Inflammatory macrophage (primary cell): ENCODE measurements at places on chromosomes 6 and 20.

GRCh38 chr6:116370760-116371119 is at the start of gene DSE:
TSS of gene DSE (plus strand) at chr6:116370947. CDS start at chr6:116399251, 28,304 bp downstream.
- DNase-seq = peak; percentile 78

DNA sequence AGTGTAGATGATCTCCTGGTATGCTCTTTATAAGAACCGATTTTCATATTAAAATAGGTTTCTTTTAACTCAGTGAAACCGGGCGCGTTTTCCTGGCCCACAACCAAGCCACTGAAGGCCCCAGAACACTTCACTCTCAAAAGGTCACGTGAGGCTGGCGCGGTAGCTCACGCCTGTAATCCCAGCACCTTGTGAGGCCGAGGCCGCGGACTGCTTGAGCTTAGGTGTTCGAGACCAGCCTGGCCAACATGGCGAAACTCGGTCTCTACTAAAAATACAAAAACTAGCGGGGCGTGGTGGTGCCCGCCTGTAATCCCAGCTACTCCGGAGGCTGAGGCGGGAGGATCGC is 402 bp upstream of the TAF8 start:
- no peak for DNase-seq

DNA sequence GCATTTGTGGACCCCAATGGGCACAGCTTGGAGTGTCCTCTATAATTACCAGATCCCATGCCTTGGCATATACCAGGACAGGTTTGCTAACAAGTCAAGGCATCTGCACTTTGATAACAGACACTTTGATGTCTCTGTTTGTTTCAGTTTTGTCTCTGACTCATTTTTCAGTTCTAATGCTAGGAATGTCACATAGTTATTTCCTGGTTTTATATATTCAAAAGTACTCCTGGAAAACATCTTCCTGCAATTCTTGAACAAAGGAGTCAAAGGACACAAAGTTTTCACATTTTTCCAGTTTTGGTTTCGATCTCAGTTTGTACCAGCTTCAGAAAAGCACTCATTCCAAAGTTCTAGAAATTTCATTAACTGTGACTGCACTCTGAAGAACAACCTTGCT is 188.1 kb downstream of the FOXC1 start:
- no peak for DNase-seq

DNA sequence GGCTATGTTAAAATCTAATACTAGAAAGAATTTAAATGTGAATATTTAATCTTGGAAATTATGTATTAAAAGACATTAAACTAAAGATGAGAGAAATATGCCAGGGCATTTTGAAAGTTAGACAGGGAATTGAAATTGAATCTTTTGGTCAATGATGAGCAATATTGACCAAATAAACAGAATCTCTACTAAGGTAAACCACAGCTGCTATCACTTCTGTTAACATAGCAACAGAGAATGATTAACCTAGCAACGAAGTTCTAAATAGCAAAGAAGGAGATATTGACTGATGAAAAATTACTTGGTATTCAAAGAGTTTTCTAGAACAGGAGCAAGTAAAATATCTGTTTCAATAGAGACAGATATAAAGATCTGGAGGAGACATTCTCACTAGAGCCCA is 45.2 kb upstream of the RSPO3 start:
- DNase-seq = no peak

GRCh38 chr20:23011008-23011721 is 23.9 kb upstream of the SSTR4 start:
- DNase-seq = no peak

- DNase-seq = no peak
Measured at GRCh38 chr6:6932968-6933367, 174.8 kb upstream of the RREB1 start.

DNA sequence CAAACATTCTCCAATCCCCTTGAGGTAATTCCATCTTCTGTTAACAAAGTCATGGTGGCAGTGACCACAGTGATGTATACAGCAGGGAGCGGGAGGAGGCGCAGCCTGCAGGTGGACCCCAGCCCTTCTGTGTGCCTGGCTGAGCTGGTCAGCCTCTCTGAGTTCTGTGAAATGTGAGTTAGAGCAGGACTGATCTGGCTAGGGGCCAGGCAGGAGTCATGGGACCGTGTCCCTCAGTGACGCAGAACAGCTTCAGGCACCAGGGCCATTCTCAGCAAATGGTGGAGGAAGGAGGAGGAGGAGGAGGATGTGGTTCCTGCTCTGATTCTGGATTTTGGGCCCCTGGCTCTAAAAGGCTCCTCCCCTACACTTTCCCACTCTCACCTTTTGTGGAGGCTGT is 6.9 kb downstream of the PHACTR3 start:
- DNase-seq = no peak

DNA sequence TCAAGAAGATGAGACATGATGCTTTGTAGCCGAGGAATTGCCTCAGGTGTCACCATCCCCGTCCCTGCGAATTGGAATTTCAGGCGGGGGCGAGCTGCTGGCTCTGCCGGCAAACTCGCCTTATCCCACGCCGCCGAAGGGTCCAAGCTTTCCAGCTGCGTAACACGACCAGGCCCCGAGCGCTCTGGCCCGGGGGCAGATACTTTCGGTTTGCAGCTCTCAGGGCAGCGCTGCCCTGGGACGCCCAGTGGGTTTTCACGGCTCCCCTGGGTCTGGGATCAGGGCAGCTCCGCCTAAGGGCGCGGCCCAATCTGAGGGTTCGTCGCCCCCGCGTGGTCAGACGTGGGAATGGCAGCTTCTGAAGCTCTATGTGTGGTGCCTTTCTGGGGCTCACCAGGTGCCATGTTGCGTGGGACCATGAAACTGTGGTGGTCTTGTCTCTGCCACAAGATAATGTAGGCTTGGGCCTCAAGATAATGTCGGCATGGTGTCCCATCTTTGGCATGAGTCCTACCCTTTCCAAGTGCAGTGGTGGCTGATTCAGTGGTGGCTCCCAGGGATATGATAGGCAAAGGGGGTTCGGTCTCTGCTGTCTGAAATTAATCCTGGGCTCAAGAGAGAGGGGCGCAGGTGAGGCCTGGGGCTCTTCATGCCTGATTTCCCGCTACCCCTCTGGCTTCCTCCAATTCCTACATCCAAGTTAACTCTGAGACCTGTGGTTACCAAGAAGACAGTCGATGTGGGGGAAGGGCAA is 21.0 kb downstream of the PIGT start:
- DNase-seq = peak; percentile 91

DNA sequence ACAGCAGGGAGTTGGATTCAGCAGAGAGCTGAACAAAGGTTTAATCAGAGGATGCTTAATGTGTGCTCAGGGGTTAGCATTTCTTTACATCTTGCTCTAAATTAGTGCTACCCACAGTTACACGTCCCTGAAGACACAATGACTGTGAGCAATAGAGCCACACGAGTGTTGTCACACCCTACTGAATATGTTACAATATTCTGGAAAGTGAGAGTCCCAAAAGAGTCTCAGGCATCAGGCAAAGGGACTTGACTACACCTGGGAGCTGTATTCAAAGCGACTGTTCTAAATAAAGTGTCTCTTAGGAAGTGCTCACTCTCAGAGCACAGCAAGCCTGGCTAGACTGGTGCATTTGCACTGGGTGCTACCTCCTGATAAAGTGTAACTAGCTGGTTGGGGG is 108.7 kb downstream of the GRM4 start:
- no peak for DNase-seq

DNA sequence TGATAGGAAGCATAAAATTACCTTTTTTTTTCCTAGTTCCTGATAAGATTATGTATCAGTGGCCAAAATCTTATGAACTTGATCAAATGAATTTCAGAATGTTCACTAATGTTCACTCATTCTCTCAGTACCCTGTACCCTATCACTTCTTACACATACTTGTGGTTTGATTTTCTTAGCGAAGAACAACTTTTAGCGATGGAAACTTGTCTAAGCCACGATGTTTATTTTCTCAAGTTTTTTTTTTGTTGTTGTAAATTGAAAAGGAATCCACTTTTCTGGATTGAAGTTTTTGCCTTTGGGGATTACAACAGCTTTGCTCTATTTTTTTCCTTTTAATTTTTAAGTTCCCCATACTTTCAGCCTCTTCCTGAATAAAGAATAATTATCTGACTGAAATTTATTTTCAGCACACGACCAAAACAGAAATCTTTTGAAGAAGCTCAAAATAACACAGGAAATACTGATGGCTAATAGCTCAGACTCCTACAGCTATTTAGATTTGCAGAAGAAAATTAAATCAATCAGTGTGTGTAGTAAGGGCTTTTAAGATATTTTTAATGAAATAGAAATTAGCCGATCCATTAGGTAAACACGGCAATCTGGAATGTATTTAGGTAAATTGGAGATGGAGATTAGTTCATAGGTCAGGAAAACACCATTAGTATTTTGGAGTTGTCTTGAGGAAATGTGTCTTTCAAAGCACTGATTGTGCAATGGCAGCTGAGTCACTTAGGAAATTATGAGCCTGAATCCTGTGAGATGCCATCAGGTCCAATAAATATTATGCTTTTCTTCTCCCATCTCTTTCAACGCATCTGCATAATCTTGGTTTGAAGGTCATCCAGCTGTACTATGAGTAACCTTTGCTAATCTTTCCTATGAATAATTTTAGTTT is 217.5 kb downstream of the GJA1 start:
- peak; percentile 61 for DNase-seq

DNA sequence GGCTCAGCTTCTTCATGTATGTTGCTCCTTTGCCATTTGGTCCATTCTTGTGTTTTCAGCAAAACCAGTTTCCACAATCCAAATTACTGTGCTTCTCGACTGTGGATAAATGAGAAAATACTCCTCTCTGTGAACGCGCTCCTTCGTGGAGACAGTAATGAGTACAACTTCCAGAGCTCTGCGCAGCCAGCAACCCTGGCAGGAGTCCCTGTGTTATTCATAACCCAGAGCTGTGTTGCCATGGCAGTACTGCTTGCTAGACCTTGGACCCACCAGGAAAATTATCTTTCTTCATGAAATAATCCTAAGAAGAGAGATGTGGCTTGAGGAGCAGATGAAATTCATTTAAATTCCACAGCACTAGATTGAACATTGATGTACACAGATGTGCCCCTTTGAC is 73.7 kb downstream of the SLC22A3 start:
- DNase-seq = no peak

- no peak for DNase-seq
Measured at GRCh38 chr6:45297320-45297719, 30.8 kb upstream of the RUNX2 start.

DNA sequence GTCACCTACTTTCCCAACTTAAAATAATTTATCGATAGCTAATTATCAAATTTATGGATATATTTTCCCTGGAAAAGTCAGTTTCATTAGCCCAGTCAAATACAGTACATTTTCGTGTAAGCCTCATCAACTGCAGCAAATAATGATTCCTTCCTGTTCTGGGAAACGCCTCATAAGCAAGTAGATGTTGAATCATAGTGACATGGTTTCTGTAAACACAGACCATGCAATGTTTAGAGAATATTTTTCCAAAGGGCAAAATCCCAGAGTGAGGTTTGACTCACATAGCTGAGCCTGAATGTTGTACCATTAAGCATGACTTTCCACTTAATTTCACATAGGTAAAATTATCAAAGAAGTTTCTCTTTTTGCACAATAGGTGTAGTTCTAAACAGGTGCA is 16.7 kb upstream of the VNN1 start:
- peak; percentile 36 for DNase-seq

GRCh38 chr6:121333196-121333595 is 1.1 kb downstream of the TBC1D32 start:
- no peak for DNase-seq

DNA sequence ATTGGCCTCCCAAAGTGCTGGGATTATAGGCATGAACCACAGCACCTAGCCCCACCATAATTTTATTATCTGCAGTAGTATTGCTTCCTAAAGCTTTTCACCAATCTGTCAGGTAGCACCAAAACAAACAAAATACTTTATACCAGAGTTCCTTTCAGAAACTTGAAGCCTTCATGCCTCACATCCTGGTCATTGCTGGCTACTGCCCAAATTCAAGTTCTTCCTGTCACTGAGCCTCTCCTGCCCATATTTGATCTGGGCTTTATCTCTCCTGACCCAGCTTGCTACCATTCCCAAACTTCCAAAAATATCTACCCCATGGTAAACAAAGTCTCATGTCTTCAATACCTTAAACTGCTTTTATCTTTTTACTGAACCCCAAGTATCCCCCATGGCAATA is 34.9 kb upstream of the DST start:
- DNase-seq = no peak

DNA sequence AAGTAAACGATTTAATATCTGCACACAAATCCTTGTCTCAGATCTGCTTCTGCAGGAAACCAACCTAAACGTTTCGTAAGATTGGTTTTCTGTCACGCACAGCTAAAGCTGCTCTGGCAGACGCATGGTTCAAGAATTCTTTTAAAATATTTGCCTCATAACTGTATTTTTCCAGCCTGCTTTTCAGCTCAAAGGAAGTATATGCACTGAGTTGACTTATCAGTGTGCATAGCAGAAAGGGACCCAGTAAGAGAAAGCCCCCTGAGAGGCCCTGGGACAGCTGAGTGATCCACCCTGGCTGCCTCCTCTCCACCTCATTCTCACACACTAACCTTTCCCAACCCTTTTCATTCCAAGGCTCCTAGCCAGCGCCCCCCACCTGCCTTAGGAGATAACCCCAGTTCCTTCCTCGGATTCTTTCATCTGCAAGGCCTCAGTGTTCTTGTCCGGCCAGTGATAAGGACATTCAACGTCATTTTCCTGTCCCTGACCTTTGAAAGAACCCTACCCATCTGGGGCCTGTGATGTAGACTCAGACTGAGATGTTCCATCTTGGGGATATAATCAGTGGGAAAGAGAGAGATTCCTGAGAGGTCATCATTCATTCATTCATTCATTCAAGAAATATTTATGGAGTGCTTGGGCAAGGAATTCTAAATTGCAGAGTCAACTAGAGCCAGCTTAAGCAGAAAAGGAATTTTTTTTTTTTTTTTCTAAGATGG is 22.4 kb upstream of the SLC9A8 start:
- peak; percentile 57 for DNase-seq

GRCh38 chr20:52201395-52201794 is 9.8 kb upstream of the ZFP64 start:
- no peak for DNase-seq

DNA sequence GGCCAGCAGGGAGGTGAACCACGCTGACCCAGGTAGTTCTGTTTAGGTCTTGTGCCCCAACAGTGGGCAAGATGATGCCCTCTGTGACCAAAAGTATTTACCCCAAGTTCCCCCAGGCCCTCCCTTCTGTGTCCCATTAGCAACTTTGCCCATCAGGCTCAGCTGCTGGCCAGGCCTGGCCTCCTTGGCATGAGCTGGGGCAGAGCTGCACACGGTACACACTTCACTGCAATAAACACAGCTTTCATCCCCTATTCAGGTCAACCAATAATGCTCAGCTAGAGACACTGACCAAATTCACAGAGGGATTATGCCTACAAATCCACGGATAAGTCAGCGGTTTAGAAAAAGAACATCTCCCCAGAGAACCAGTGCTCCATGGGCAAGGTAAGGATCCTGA is 103.7 kb downstream of the SLC23A2 start:
- DNase-seq = no peak

GRCh38 chr6:46440141-46440540 is 51.1 kb downstream of the RCAN2 start:
- DNase-seq = no peak

GRCh38 chr6:81003894-81004293 is 748.6 kb downstream of the TENT5A start:
- no peak for DNase-seq
